GM13976 (cell line): ENCODE measurements at places on chromosomes 13 and 19.

DNA sequence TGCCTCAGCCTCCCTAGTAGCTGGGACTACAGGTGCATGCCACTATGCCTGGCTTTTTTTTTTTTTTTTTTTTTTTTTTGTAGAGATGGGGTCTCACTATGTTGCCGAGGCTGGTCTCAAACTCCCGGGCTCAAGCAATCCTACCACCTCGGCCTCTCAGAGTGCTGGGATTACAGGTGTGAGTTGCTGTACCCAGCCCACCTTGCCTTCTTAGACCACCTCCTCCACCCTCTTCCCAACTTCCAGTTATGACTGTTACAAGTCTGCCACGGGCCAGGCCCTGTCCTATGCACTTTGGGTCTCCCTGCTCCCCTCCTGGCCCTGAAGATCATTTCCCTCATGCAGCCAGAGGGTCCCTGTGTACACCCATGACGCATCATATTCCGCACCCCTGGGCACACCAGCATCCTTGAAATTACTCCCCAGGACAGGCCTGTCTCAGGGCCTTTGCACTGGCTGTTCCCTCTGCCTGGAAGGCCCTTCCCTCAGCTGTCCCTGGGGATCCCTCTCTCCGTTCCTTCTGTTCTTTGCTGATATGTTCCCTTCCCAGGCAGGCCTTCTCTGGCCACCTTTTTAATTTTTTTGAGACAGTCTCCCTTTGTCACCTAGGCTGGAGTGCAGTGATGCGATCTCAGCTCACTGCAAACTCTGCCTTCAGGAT is 3.0 kb downstream of the LGALS4 start:
- DNase-seq: no peak

- no peak for DNase-seq
Measured at GRCh38 chr19:5628919-5629481, 6.1 kb downstream of the SAFB start.

GRCh38 chr19:31002518-31003244 is 346.6 kb downstream of the TSHZ3 start:
- no peak for DNase-seq

DNA sequence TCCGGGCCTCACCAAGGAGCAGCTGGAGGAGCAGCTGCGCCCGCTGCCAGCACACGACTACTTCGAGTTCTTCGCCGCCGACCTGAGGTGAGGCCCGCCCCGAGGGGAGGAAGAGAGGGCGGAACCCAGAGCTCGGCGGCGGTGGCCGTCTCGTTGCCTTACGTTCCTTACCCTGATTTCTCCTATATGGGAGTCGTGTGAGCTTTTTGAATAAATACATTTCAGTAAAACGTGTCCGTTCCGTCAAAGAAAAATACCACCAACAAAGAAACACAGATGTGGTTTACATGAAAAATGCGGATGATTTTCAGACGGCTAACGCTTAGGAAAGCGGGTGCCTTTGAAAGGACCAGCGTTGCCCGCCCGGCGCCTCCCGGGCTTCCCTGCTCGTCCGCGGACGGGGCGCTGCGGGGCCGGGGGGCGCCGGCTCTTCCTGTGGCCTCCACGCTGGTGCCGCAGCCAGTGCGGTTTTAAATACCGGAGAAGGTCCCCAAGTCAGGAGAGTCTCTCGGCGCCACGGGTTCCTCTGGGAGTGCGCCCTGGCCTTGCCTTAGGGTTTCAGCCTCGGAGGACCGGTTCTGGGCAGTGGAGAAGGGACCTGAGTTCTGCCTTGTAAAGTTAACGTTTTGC is 755 bp downstream of the UPF3A start:
- peak; percentile 81 for DNase-seq

DNA sequence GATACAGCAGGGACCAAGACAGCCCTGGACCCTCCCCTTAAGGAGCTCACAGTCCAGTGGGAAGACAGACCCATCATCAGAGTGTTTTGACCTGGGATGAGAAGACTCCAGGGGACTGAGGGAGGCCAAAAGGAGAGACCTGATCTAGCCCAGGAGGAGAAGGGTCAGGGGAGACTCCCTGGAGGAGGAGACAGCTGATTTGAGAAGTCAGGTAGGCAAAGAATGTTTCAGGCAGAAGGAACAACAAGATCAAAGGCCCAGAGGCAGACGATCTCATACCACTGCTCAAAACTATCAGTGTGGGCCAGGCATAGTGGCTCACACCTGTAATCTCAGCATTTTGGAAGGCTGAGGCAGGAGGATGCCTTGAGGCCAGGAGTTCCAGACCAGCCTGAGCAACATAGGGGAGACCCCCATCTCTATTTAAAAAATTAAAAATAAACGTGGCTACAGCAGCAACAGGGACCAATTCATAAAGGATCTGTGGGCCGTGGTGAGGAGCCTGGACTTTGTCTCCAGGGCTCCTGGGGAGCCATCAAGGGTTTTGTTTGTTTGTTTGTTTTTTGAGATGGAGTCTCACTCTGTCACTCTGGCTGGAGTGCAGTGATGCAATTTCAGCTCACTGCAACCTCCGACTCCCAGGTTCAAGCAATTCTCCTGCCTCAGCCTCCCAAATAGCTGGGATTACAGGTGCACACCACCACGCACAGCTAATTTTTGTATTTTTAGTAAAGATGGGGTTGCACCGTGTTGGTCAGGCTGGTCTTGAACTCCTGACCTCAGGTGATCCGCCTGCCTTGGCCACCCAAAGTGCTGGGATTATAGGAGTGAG is 2.2 kb upstream of the COX6B1 start:
- DNase-seq: no peak

- peak; percentile 85 for DNase-seq
Measured at GRCh38 chr19:3606690-3607289, at the start of gene TBXA2R. Gene TBXA2R, minus strand, starts transcription at chr19:3606875. Its CDS starts 6,241 bp downstream, at chr19:3600634.

- no peak for DNase-seq
Measured at GRCh38 chr19:13964776-13965175, 12.5 kb downstream of the DCAF15 start.

DNA sequence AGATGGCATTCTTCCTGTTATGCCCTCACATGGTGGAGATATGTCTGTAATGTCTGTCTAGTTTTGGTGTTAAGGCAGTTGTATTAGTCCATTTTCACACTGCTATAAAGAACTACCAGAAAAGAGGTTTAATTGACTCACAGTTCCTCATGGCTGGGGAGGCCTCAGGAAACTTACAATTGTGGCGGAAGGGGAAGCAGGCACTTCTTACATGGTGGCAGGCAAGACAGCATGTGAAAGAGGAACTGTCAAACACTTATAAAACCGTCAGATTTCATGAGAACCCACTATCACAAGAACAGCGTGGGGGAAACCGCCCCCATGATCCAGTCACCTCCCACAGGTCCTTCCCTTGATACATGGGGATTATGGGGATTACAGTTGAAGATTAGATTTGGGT is 3.2 kb downstream of the ZNF441 start:
- DNase-seq: no peak

DNA sequence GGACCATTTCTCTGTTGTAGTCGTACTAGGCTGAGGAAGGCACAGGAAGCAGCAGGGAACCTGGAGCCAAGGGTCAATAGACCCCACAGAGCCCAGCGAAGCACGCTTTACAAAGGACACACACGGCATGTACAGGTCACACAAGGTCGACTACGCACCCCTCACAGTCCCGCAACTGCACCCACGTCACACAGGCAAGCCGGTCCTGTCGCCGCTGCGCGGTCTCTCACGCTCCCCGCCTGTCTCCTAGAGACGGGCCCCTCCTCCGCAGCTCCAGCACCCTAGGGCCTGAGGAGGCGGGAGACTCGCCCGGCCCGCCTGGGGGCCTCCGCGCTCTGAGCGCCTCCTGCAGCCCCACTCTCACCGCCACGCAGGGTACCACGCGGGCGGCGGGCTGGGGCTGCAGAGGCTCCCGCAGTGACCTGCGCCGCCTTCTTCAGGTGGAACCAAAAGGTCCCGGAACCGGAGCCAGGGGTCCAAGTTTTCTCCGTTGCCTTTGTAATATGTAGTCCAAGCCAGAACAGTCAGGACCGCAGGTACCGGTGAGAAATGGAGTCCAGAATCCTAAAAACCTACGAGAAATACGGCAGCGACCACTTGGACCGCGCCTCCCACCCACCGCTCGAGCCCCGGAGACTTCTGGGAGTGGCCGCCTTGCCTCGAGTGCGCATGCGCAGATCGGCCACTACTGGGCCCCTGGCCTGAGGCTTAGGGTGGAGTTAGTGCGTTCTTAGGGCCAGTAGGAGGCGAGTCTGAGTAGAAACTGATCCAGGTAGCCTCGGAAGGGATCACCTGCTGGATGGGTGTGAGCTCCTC is at the start of gene ZNF607:
ZNF607 (minus strand) TSS at position 651 of the 816 bp plus-strand sequence. CDS start 8,143 bp downstream, outside the sequence.
- peak; percentile 95 for DNase-seq

GRCh38 chr13:110887597-110888333 is 27.1 kb downstream of the ANKRD10 start:
- no peak for DNase-seq

GRCh38 chr13:66553391-66553790 is 676.7 kb downstream of the PCDH9 start:
- DNase-seq: no peak
